ENCODE measurements at places on chromosomes 13 and 19.

GRCh38 chr19:44050740-44051649 lies 841 bp upstream of the ZNF223 start:
- DNase-seq: peak; percentile 47

DNA sequence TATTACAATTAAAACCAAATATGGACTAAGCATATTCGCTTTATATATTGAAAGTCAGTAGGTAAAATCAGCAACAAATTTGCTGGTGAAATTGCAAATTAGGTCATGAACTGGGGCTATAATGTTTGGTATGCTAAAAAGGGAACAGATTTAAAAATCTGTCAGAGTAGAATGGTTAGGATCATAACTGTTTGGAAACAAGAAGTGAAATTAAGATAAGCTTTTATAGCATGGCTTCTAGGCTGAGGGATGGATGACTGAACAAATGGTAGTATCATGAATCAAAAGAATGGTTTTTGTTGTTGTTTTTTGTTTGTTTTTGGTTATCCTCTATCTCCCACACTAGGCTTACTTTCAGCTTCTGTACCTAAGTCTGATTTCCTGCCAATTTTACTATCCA lies 1090.4 kb downstream of the PCDH9 start:
- no peak for DNase-seq

DNA sequence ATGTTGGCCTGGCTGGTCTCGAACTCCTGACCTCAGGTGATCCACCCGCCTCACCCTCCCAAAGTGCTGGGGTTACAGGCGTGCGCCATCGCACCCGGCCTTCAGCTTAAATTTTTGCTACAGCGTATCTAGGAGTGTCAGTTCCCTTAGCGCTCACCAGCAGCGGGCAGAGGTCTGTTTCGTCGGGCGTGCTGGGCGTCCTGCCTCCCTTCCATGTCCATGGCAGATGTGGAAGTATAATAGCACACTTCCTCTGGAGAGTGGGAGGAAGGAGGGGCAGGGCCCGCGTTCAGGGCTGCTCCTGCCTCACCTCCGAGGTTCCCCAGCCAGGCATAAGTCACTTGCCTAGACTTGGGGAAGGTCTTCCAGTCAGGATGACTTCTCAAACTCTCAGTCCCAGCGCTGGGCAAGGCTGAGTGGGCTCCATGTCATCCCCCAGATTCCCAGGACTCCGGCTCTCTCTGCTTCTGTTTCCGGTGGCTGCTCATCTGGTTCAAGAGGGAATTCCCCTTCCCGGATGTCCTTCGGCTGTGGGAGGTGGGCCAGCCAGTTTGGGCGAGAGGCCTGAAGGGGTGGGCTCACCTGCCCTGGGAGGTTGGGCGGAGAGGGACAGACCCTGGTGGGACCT lies 9.5 kb downstream of the IL4I1 start:
- no peak for DNase-seq

DNA sequence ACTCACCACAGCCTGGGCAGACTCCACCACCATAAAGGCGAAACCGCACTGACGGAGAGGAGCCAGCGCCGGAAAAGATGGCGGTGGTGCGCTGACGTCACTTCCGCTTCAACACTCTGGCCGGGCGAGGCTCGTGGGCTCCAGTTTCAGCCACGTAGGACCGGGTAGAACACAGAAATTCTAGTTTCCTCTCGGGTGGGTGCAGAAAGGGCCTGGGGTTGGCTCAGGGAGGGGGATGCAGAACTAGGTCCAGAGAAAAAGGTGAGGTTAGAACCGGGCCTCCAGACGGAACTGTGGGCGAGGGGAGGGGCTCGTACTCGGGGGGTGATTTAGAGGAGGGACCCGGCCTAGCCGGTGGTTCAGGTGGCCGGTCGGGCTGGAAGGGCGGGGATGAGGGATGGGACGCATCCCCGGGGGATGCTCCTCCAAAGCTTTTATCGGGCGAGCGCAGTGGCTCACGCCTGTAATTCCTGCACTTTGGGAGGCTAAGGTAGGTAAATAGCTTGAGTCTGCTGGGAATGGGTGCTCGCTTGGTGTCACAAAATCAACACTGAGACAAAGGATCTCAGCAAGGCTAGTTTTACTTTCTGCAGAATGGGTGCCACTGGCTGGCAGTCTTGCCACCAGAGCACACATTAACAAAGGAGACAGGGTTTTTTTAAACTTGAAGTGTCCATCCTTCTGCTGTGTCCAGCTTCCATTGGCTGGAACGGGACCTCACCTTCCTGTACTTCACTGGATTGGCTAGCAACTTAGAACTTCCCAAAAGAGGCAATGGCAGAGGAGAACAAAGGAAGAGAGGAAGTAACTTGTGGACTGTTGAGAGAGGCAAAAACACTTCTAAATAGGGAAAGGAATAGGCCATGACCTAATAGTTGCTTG lies at the start of gene ZNF561:
ZNF561 (minus strand) TSS at position 77 of the 882 bp plus-strand sequence. CDS start 1,776 bp downstream, outside the sequence.
- peak; percentile 92 for DNase-seq

GRCh38 chr19:10625003-10625761 lies at the start of gene SLC44A2:
SLC44A2 (plus strand) TSS chr19:10625553; CDS start chr19:10625634, 81 bp downstream.
- no peak for DNase-seq

DNA sequence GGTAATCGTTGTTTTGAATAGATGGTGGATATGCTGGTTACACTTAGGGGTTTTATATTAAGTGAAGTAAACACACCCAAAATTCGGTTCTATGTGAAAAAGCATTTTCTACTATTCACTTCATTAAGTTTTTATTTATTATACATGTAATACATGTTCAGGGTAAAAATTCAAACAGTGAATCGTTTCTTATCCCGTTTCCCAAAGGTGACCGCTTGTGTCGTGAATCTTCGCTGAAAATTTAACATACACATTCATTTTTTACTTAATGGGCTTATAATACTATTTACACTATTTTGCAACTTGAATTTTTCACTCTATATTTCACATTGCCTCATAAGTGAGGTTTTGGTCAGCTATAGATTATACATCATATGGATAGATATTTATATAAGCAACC lies 24.5 kb downstream of the IPO5 start:
- DNase-seq: no peak

DNA sequence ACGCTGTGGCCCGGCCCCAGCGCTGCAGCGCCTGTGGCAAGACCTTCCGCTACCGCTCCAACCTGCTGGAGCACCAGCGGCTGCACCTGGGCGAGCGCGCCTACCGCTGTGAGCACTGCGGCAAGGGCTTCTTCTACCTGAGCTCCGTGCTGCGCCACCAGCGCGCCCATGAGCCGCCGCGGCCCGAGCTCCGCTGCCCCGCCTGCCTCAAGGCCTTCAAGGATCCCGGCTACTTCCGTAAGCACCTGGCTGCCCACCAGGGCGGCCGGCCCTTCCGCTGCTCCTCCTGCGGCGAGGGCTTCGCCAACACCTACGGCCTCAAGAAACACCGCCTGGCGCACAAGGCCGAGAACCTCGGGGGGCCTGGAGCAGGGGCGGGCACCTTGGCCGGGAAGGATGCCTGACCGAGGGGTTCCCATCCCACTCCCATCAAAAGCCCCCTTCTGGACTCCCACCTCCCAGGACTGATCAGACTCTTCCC lies 7.9 kb downstream of the ZNF784 start:
- no peak for DNase-seq

GRCh38 chr19:10830931-10831779 lies 4.9 kb downstream of the TMED1 start:
- DNase-seq: no peak

GRCh38 chr19:47433121-47433520 lies 13.8 kb upstream of the MEIS3 start:
- DNase-seq: no peak

GRCh38 chr19:21143854-21144253 lies 2.0 kb downstream of the ZNF431 start:
- no peak for DNase-seq

DNA sequence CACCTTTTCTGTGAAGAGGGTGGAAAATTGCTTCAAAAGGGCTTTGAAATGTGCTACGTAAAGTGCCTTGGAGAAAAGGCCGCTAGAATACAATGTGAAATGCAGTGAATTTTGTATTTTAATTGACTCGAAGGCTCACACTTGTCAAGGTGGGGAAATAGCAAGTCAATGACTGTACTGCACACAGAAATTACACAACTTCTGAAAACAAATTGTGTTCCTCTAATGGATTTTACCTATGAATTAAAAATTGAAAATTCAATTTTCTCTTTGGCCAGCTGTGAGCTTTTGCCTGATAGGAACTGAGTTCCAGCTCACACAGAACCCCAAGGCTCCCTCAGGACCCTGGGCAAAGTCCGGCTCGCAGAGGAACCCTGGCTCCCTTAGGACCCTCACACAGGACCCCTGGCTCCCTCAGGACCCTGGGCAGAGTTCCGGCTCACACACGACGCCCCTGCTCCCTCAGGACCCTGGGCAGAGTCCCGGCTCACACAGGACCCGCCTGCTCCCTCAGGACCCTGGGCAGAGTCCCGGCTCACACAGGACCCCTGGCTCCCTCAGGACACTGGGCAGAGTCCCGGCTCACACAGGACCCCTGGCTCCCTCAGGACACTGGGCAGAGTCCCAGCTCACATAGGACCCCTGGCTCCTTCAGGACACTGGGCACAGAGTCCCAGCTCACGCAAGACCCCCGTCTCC lies 324.9 kb downstream of the UQCRFS1 start:
- no peak for DNase-seq

- no peak for DNase-seq
Measured at GRCh38 chr13:110008816-110009215, 222.4 kb upstream of the IRS2 start.

GRCh38 chr19:3479834-3480215 lies 500 bp downstream of the SMIM24 start:
- DNase-seq: peak; percentile 35

GRCh38 chr19:43420954-43421353 lies 6.3 kb downstream of the TEX101 start:
- no peak for DNase-seq

- DNase-seq: no peak
Measured at GRCh38 chr19:36891768-36892357, 24.2 kb downstream of the ZNF829 start.

DNA sequence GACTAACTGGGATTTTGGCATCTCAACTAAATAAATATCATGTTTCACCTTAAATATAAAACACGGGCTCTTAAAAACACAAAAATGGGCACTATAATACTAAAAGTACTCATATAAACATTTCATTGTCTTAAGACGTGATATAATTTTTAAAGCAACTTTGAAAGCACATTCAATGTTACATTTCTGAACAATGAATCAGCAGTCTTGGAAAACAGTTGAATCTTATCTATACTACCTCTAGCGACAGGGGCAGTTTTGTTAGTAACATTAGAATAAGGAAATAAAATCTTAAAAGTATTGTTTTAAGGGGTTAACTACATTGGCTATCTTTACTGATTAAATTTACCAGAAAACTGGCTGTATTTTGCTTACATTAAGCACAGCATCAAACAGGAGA lies 156.9 kb downstream of the UGGT2 start:
- DNase-seq: no peak

DNA sequence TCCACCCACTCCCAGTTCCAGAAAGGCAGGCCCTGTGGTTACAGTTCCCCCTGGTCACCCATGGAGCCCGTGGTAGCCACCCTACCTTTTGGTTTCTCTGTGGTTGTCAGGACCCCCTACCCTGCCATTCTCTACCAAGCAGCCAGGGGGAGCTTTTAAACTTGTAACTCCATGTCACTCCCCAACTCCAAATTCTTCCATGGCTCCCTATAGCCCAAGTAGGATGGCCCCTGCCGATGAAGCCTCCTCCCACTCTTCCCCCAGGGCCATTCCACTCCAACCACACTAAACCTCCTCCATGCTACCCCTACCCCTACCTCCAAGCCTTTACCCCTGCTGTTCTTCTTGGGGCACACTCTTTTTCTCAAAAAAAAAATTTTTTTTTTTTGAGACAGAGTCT lies 2.2 kb downstream of the S1PR2 start:
- DNase-seq: peak; percentile 47

- DNase-seq: peak; percentile 81
Measured at GRCh38 chr19:52993342-52994178, 20.2 kb upstream of the ERVV-1 start.

DNA sequence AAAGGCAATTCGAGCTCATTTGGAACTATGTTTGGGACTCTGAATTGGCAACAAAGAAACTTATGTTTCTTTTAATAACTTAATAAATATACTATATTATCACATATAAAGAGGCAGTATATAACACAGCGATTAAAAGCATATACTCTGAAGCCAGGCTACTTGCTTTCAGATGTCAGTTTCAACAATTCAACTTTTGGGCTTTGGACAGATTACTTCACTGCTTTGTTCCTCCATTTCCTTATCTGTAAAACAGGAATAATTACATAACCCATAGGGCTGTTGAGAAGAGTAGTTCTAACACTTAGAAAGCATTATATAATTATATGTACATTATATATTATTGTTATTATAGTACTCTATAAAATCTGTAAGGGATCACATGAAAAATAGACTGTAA lies 107.2 kb downstream of the EDNRB start:
- DNase-seq: no peak

DNA sequence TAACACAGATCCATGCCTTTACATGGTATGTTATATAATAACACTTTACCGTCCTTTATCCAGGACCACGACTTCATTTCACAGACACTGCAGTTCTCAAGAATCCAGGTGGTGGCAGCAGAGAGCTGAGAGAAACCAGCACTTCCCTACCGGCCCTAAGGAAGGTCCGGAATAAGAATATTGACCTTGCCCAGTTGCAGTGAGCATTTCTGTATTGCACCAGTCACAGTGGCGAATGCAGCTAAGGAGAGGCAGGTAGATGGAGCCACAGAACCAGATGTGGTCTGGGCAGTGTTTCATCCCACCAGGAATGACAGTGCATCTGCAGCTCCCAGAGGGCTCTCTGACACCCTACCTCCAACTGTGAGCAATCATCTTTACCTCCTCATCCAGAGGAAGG lies 44.6 kb downstream of the ZNF787 start:
- DNase-seq: peak; percentile 49

DNA sequence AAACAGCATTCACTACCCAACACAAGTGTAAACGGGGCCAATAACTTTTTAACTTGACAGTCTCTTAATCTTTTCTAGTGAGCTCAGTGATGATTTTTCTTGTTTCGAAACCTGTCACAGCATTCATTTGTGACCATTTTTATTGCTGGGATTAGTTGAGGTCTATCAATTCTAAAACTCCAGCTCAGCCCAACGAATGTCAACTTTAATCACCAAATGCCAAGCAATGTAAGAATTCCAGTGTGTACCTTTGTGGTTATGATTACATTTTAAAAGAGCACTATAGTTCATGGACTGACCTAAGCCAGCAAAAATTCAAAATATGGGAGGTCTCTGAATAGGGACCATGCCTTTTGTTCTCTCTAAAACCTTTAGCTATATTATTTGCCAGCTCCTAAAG lies 694.3 kb upstream of the SGCG start:
- no peak for DNase-seq
